Mucosa of gallbladder (tissue), 1 donor: ENCODE measurements at places on chromosomes 6 and 20. TPM values are rescaled to one million over a fixed set of nuclear protein-coding genes. Genes with fewer than 3 reads are reported as not detected.

DNA sequence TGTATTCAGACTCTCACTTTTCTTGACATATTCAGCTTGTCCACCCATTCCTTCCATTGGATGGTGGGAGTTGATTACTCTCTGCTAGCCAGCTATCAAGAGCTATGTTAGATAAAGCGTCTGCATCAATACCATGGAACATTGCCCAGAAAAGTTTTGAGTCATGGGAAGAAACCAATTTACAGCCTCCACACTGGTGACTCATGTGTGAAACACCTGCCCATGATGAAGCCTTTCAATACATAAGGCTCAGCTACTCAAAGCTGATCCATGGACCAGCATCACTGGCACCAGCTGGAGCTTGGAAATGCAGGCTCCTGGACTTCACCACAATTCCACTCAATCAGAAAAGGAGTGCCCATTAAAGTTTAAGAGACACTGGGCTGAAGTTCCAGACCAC lies 16.1 kb downstream of the PLA2G7 start:
- peak; percentile 47 for DNase-seq

- no peak for DNase-seq
Measured at GRCh38 chr20:10986586-10986985, 312.8 kb upstream of the JAG1 start.

DNA sequence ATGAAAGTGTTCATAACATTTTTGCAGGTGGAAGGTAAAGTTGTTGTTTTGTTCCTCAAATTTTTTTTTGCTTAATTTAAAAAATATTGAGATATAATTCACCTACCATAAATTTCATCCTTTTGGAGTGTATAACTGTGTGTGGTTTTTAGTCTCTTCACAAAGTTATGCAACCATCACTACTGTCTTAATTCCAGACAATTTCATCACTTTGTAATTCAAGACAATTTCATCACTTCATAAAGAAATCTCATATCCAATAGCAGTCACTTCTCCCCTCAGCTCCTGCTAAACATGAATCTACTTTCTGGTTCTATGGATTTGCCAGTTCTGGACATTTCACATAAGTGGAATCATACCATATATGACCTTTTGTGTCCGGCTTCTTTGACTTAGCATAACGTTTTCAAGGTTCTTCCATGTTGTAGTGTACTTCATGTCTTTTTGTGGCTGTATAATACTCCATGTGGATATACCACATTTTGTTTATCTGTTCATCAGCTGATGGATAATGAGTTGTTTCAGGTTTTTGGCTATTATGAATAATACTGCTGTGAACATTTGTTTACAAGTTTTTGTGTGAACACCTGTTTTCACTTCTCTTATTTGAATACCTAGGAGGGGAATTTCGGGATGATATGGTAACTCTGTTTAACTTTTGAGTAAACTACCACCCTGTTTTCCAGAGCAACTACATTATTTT lies 18.8 kb downstream of the ZFAND3 start:
- no peak for DNase-seq

- no peak for DNase-seq
Measured at GRCh38 chr20:15823718-15824117, 749.5 kb downstream of the KIF16B start.

DNA sequence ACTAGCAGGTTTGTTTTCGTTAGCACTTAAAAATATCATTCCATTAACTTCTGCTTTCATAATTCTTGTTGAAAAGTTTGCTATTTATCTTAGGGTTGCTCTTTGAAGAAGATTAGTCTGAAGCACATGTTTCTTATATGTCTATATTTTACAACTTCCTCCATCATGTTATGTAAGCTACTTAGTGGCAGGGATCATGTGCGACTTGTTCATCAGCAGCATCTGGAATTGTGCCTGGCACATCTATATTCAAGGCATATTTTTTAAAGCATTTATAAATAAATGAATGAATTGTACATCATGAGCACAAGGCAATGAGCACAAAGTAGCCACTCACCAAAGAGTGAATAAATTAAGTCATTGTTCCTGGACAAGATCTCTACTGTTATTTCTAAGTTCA lies 187.2 kb upstream of the COL21A1 start:
- DNase-seq = no peak

- no peak for DNase-seq
Measured at GRCh38 chr6:149037051-149037671, 280.4 kb upstream of the TAB2 start.

DNA sequence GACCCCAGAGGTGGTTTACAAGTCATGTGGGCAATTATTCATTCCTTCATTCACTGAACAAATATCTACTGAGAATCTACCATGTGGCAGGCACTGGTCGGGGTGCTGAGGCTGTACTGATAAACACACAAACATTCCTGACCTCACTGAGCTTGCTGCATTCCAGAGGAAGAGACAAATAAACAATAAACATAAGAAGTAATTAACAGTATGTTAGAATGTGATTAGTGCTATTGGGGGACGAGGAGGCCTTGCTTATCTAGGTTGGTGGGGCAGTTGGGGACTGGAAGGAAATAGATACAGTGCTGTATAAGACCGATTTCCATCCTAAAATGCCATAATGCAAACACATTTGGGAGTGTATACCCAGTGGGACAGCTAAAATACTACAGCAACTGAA lies 44.1 kb downstream of the MAK start:
- DNase-seq = no peak

DNA sequence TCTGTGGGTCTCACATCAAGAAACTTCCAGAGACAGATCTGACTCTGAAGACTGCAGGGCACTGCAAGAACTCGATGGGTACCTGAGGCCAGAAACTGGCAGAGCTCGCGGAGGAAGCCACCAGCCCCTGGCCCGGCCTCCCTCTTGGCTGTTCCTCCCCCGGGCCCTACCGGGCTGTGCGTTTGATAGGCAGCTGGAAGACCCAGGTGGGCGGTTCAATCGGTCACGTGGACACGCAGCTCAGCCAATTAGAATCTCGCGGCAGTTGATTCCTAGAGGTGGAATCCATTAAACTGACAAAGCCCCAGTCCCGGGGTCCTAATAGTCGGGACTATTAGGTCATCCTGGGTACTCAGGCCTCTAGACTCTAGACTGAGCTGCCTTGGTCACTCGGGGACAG lies 154.2 kb upstream of the PROKR2 start:
- DNase-seq = no peak

DNA sequence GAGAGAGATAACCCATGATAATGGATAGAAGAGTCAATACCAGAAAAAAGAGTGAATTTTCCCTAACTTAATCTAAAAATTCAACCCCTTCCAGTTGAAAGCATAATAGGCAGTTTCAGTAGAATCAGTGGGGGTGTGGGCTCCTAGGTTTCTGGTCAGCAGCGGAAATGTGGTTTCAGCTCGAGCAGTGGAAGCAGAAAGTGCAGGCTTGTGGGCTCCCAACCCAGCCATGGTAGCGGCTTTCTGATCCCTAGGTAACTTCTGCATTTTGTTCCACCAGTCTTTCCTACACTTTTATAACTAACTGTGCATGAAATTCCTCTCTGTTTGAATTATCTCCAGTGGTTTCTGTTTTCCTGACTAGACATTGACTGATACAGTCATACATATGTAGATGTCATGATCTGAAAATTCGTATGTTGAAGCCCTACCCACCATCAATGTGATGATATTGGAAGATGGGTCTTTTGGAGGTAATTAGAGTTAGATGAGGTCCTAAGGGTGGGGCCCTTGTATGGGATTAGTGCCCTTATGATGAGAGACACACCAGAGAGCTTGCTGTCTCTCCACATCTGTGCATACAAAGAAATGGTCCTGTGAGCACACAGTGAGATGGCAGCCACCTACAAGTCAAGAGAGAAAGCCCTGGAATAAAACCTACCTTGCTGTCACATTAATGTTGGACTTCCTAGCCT lies 6.5 kb upstream of the DDO start:
- no peak for DNase-seq

DNA sequence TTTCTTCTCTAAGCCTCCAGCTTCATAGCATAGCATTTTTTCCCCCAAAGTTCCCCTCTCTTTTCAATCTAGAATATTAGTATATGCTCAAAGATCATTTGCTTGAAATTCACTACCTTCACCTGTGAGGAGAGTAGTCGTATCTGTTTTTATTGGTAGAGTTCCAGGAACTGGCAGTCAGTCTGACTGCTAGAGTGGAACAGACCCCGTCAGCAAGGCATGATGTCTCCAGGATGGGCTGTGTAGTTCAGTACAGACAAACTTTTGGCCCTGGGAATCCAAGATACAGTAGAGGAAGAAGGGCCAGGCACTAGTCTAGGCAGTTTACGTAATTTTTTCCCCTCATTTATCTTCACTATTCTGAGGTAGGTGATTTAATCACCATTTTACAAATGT lies 29.1 kb downstream of the RALY start:
- DNase-seq = no peak

LAMA2 gene
- 35.3 TPM for total RNA-seq

DNA sequence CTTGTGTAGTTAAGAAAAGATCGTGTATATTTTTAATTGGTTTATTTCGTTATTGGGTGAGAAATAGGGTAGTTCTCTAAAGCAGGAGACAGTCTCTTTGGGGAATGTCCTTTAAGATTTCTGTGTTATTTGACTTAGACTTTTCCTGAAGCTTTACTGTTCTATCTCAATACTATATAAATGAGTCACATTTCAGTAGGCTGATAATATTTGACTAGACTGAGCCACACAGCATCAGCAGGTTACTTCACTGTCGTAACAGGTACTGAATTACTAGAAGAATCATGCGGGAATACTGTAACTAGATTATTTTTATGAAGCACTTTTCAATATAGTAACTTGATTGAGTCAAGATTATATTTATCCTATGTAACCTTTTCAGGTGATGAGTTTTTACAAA lies 1.4 kb downstream of the SMAP1 start:
- DNase-seq = no peak

DNA sequence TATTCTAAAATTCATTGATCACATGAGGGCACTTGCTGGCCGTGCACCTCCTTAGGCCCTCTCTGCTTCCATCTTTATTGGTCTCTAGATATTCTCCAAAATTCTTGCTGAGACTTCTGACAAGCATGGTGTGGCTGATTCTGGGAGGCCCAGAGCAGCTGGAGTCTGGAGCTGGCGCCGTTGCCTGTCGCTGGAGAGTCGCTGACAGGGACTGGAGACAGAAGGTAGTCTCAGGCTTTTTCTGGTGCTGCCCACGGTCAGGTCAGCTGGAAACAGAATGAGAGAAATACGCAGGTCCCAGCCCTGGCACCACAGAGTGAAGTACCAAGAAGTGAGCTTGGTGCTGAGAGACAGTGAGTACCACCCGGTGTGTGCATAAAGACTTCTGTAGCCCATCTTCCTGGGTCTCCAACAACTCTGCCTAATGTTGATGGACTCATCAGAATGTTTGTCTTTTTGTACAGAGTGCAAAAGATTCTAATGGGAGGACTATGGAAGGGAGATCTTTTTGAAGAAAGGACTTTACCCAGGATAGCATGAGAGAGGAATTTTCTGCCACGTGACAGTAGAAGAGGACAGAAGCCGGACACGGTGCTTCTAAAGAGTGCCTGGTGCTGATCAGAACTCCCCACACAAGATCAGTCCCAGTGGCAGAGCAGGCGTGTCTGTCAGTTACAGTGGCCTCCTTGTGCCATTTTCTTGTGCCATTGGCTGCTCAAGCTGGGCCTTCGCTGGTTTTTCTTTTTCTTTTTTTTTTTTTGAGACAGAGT lies 1.8 kb upstream of the ALDH8A1 start:
- no peak for DNase-seq

GRCh38 chr6:15358579-15359327 lies 112.9 kb downstream of the JARID2 start:
- no peak for DNase-seq

DNA sequence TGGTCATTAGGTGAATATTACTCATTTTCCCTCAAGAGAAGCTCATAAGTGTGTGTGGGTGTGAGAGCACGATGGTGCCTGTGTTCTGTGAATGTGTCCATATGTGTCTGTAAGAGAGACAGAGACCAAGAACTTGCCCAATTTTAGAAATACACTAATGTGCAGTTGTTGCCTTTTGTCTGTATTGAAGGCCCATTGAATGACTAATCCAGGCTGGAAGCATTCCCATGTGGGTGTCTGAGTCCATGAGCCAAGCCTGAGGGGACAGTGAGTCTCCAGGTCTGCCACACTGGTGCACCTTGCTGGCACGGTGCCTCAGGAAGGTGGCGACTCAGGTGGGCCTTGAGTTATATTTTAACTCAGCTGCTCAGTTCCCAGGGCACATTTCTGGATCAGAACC lies 25.5 kb upstream of the ASXL1 start:
- DNase-seq = peak; percentile 82

- no peak for DNase-seq
Measured at GRCh38 chr20:63521602-63522001, 1.0 kb downstream of the PPDPF start.

DNA sequence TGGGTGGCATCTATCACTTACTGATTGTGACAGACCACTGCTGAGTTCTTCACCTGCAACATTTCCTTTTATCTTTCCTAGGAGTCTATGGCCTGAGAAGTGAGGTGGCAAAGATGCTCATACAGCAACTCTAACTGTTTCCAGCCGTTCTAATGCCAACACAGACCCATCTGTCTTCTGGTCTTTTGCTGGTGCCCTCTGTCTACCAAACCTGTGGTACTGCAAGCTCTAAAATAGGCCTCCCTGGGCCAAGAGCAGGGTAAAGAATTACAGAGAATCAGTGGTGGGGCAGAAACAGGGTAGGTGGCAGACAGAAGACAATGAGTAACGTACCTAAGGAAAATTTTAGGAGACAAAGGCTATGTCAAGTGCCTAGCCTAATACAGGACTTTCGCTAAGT lies 611.0 kb upstream of the FLRT3 start:
- DNase-seq = no peak

DNA sequence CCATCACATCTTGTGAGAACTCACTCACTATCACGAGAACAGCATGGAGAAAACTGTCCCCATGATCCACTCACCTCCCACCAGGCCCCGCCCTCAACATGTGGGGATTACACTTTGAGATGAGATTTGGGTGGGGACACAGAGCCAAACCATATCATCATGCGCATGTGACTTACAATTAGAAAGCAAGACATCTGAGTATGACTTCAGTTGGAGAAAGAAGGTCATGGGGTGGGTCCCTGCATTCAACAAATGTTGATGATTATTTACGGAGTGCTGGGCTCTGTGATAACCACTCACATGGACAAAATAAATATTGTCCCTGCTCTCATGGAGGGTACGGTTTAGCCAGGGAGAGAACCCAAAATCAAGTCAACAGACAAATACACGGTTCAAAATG lies 37.9 kb downstream of the VSTM2L start:
- DNase-seq = no peak

PRR18 gene
- total RNA-seq = not detected

MYL9 gene
- total RNA-seq = 1,833 TPM

DNA sequence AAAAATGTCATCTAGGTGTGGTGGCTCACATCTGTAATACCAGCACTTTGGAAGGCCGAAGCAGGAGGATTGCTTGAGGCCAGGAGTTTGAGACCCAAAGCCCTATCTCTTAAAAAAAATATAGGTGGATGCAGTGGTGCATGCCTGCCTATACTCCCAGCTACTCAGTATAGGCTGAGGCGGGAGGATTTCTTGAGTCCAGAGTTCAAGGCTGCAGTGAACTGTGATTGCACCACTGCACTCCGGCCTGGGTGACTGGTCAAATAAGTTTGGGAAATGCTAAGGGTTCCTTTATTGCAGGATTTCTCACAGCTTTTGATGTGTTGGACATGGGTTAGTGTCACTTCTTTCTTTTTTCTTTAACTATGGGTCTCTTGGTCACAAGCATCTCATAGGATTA lies 261.3 kb downstream of the PLCB1 start:
- DNase-seq = no peak
